ENCODE measurements at places on chromosomes 16 and 17.
A peak's percentile ranks its signal among the peaks of the same experiment; 100 is the strongest.

GRCh38 chr16:90077757-90078578, 837 bp upstream of the PRDM7 start:
- DNase-seq = no peak

GRCh38 chr16:22628994-22629393, 118.3 kb downstream of the NPIPB5 start:
- DNase-seq = no peak

- no peak for DNase-seq
Measured at GRCh38 chr17:31200287-31200686, 96.8 kb downstream of the OMG start.

GRCh38 chr17:45394913-45395568, 37.6 kb downstream of the ARHGAP27 start:
- peak; percentile 35 for DNase-seq

- no peak for DNase-seq
Measured at GRCh38 chr17:9669551-9670008, 24.3 kb downstream of the USP43 start.

- DNase-seq = no peak
Measured at GRCh38 chr17:79137789-79138165, 63.2 kb downstream of the ENGASE start.

DNA sequence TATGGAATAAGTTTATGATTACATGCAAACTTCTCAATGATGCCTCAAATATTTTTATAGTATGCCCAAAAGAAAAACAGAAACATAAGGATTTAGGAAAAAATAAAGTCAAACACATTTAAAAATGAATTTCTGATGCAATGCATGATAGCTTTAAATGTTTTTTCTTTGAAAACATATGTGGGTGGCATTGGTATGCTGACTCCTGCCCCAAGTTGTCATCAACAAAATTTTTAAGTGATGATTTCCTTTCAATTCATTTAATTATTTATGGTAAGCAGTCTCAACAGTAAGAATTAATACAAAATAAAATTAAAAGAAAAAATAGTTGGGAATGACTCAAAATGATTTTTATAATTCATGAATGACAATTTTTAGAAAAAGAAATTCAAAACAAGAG, 104.9 kb downstream of the CEP112 start:
- DNase-seq = no peak

DNA sequence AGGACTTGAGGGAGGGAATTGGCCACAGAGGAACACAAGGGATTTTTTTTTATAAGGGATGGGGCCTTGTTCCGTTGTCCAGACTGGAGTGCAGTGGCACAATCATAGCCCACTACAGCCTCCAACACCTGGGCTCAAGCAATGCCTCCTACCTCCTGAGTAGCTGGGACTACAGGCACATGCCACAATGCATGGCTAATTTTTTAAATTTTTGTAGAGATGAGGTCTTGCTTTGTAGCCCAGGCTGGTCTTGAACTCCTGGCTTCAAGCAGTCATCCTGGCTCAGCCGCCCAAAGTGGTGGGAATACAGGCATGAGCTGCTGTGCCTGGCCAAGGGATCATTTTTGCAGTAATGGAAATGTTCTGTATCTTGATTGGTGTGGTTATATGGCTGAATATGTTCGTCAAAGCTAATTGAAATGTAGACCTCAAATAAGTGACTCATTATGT, 56.9 kb downstream of the VMP1 start:
- no peak for DNase-seq

- DNase-seq = peak; percentile 98
Measured at GRCh38 chr16:31117384-31118222, at the start of gene KAT8. Gene KAT8 (plus strand): TSS chr16:31117664. CDS start chr16:31117682, 18 bp downstream.

DNA sequence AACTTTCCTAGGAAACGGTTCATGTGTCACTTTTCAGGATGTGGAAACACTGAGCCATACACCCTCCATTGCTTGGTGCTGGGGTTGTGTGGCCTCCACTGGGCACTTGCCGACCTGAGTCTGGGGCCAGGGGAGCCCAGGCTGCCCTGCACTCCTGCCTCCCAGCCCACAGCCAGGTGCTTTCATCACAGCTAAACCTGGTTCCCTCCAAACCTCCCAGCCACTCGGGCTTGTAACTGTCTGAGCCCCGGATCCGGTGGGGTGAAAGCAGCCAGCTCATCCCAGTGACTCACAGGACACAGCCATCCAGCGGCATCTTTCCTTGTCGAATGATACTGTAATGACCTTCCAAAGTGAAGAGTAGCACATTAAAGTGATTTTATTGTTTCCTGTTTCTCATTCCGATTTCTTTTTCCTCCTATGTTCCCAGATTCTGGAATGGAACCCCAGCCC, 19.8 kb downstream of the CARHSP1 start:
- no peak for DNase-seq

DNA sequence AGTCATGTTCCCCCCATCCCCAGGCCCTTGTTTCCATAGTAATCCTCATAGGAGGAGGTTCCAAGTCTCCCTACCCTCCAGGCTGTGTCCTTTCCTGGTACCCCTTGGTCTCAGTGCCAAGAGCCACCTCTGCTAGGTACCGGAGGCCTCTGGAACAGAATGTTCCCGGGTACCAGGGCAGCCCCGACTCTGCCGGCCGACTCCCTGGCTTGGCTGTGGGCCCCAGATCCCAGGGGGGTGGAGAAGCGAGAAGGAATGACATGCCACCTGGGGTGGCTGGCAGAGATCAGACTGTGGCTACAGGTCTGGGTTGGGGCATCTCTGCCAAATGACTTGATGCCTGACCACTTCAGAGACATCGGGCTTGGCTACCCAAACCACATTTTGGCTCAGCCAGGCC, 3.6 kb downstream of the STAC2 start:
- no peak for DNase-seq

- no peak for DNase-seq
Measured at GRCh38 chr17:32015245-32016013, 8.2 kb downstream of the LRRC37B start.

GRCh38 chr16:88610909-88611812, 27.2 kb upstream of the IL17C start:
- DNase-seq = no peak

DNA sequence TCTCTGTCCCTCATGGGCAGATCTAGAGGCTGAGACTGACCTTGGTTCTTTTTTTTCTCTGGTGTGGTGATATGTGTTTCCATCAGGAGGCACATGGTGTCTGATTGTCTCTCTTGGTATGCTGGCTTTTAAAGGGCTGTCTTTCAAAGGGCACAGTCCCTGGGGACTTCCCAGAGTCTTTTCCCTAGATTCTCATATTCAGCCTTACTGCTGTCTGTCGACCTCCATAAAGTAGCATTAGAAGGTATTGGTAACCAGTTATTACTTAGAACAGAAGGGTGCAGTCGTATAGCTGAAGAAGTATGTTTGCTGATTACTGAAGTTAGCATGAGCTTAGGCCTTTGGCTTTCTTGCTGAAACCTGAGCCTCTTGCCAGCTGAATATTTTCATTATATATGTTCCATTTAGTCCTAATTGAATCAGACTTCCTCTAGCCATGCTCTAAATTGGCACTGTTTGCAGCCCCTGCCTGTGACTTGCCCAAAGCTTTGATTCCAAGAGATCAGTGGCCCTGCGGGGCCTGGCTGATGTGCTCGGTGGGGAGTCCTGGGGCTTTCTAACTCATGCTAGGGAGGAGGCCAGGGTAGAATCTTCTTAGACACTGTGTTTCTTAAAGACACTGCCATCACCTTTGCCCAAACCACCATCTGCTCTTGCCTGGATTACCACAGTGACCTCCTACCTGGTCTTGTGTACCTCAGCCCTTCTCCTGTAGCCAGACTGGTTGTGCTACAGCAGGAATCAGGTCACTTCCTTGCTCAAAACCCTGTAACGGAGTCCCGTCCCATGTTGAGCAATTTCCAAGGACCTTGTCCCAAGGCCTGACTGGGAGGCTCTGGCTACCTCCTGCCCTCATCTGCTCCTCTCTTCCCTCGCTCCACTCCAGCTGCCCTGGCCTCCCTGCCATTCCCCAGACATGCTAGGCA, 71.5 kb downstream of the WWP2 start:
- no peak for DNase-seq

- no peak for DNase-seq
Measured at GRCh38 chr17:56891751-56892150, 22.1 kb downstream of the TRIM25 start.

DNA sequence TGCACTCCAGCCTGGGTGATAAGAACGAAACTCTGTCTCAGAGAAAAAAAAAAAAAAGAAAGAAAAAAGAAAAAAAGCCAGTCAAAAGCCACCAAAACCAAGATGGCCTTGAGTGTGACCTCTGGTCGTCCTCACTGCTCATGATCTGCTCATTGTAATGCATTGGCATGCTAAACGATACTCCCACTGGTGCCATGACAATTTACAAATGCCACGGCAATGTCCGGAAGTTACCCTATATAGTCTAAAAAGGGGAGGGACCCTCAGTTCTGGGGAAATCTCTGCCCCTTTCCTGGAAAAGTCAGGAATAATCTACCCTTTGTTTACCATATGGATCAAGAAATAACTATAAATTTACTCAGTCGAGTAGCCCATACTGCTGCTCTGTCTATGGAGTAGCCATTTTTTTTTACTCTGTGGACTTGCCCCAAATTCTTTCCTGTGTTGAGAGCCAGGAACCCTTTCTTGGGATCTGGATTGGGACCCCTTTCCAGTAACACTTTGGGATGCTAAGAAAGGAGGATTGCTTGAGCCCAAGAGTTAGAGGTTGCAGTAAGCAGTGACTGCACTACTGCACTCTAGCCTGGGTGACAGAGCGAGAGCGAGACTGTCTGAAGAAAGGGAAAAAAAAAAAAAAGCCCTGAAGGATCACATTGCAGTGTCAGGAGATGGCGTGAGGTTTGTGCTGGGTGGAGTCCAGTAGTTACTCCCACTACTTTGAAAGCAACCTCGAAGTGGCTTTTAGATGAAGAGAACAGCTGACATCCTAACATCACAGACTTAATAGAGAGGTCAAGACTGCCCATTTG, 3.7 kb upstream of the TMEM231 start:
- no peak for DNase-seq

DNA sequence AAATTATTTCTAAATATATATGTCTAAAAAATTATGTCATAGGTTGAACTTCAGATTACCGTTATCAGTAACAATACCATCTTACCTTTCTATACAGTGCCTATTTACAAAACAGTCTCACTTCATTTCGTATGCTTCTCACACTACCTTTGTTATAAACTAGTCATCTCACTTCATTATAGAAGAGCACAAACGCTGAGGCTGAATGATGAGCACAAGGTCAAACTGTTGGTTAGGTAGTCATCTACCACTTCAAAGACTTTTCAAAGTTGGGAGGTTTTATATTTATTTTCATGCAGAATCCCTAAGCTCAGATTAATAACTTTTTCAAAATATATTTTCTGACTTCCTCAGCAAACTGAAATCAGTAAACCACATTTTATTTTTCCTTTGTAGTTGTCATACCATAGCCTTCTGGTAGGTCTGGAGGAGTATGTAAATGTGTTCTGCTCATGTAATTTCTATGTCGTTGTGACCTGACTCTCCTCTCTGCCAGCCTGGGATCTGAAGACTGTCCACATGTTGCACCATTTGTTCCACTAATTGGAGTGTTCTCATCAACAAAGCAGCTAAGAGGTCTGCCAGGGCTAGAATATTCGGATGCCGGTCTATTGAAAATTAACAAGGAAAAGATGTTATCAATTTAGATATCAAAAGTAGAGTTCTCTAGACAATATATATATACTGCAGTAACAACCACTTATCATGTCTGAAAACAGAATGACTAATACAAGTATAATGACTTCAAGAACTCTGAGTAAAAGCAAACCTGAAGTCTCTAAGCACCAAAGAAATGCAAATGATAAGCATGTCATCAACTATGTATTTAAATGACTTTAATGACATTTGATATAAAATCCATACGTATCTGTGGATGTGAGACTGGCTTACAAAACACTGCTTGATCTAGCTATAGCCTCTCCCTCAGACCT, 73.9 kb downstream of the CEP95 start:
- DNase-seq = no peak

DNA sequence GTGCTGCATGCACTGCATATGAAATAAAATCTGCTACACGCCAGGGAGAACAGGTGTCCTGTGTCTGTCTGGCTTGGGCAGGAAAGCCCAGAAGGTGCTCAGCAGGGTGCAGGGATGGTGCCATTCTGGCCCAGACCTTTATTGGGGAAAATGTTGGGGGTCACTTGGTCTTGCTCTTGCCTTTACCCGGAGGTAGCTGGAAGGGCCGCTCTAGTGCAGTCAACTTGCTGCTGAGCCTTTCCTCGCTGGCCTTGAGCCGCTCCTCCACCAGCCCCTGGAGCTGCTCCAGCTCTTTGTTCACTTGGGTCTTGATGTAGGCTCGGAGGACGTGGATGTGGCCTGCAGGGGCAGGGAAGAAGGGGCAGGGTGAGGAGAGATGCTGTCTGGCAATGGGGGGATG, 4.5 kb downstream of the CFAP119 start:
- no peak for DNase-seq

DNA sequence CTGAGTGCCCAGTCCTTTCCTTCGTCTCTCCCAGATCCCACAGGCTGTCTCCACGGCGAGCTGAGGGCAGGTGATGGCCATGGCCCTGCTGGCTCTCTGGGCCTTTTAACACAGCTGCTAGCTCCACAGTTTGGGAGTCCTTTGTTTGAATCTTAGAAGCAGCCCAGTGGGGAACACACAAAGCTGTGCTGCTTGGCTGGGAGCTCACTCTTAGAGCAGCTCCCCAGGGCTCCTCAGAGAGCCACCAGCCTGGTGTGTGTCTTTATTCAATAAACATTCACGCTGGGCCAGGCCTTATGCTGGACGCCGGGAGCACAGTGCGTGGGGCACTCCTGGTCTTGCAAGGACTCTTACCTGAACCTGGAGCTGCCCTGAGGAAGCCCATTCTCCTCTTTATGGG, 29.7 kb downstream of the WNT3 start:
- no peak for DNase-seq

- peak; percentile 33 for DNase-seq
Measured at GRCh38 chr17:14196377-14196997, 40.2 kb downstream of the CDRT15 start.

GRCh38 chr17:33292201-33292980, 704 bp downstream of the ASIC2 start:
- DNase-seq = no peak

DNA sequence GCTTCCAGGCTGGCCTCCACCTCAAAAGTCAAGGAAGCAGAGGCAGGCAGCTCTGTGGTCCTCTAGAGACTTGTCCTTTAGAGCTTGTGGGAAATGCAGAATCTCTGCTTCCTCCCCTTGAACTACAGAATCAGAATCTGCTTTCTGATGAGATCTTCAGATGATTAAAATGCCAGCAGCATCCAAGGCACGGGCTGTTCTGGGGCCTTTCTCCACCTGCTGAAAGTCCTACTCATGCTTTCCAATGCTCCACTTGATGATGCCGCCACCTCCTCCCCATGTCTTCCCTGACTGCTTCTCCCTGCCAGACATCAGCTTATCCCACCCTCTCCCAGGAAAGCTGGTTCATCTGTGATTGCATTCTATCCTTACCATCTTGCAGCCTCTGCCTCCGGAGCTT, 33.3 kb downstream of the CMTM3 start:
- DNase-seq = no peak

DNA sequence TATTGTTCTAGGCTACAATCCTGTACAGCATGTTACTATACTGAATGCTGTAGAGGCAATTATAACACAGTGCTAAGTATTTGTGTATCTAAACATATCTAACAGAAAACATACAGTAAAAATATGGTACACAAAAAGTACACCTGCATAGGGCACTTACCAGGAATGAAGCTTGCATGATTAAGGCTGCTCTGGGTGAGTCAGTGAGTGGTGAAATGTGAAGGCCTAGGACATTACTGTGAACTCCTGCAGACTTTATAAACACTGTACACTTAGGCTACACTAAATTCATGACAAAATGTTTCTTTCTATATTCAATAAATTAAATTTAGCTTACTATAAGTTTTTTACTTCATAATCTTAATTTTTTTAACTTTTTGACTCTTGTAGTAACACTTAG, 37.1 kb downstream of the AMFR start:
- DNase-seq = no peak

Data from activated CD4-positive, alpha-beta memory T cell treated with anti-CD3 and anti-CD28 coated beads, Interleukin-2, amount 10 ng/mL, durations not matched to agents 7 days and 5 days (primary cell).